IPS DF 6.9 (cell line): ENCODE measurements at places on chromosomes 16 and 17.

- DNase-seq, result no peak
Measured at GRCh38 chr17:32445497-32445896, 1.2 kb downstream of the PSMD11 start.

DNA sequence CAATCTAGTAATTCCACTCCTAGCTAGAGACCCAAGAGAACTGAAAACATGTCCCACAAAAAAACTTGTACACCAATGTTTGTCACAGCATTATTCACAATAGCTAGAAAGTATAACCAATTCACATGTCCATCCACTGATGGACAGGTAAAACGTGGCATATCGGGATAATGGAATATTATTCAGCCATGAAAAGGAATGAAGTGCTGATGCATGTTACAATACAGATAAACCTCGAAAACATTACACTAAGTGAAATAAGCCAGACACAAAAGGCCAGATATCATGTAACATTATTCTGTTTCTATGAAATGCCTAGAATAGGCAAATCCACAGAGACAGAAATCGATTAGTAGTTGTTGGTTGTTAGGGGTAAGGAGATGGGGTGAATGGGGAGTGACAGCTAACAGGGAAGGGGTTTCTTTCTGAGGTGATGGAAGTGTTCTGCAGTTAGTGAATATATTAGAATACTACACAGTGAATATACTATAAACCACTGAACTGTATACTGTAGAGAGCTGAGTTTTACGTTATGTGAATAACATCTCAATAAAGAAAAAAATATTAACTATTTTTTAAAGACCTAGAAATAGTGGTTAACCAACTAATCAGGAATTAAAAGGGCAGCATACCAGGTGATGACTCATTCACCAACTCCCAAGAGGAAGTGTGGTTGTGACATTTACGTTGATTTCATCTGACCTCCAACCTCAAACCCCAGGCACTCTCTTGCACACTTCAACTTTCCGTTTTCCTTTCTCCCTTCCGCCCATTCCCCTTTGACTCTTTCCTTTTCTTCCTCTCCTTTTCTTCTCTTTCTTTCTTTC is 48.6 kb downstream of the GAS7 start:
- no peak for DNase-seq

DNA sequence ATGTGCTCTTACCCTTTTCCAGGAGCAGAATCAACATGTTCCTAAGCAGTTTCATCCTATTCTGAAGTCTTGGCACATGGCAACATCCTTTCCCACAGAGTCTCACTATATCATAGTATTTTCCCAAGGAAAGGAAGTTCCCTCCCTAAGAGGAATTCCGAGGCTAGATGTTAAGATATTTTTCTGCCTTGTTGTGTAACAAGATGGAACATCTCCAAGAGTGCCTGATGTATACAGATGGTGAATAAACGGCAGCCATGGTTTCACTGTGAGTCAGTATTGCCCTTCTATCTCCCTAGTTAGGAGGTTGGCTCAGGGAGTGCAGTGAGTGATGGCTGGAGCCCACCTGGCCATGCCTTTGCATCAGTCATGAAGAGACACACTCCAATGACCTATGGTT is 48.2 kb downstream of the SPACA3 start:
- DNase-seq, result no peak

DNA sequence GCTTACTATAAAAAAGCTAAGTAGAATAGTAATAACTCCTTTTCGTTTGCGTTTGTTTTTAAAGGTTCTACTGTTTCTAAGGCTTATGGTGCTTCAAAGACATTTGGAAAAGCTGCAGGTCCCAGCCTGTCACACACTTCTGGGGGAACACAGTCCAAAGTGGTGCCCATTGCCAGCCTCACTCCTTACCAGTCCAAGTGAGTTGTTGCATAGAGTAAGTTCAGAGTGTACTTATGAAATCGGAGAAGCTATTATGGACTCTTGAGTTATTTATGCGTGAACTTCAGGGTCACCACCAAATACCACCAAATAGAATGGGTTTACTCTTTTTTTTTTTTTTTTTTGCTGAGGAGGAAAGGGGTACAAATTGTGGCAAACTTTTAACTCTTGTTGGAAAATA is 45.8 kb downstream of the RPA1 start:
- no peak for DNase-seq

GRCh38 chr16:54466233-54466632 is 179.6 kb upstream of the IRX3 start:
- DNase-seq, result no peak

DNA sequence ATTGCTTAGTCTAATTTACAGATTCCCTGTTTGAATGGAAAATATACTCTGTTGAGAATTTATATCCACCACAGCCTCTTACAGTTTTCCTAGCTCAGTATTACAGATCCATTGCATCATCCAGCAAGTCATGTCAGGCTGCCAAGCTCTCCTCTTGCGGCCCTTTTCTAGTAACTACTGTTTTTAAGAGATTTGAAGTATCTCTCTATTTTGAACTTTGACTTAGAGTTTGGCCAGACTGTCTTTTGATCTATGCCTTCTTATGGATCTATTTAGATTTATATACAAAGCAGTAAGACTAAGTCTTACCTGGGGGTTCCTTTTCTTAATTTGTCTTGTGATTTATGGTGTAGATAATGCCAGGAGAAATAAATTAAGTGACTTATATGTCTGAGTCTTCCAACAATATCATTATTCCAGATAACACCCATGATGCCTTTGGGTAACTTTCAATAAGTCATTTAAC is 53.1 kb upstream of the ABCC11 start:
- no peak for DNase-seq

- DNase-seq, result no peak
Measured at GRCh38 chr16:81908466-81909262, 102.6 kb downstream of the SDR42E1 start.

DNA sequence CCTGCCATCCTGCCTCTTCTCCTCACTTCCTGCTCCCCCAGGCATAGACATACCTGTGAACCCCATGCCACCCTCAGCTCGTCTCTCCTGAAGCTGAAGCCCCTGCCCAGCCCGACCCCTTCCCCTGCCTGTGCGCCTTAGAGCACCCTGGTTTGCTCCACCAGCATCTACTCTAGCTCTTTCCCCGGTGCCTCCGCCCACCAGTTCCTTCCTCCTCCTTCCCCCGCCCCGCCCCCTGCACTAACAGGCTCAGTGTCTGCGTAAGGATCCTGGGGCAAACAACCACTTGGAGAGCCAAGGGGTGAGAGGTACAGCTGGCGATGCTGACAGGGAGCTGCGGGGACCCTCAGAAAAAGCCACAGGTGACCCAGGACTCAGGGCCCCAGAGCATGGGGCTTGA is 1.9 kb downstream of the GPR142 start:
- DNase-seq, result no peak

DNA sequence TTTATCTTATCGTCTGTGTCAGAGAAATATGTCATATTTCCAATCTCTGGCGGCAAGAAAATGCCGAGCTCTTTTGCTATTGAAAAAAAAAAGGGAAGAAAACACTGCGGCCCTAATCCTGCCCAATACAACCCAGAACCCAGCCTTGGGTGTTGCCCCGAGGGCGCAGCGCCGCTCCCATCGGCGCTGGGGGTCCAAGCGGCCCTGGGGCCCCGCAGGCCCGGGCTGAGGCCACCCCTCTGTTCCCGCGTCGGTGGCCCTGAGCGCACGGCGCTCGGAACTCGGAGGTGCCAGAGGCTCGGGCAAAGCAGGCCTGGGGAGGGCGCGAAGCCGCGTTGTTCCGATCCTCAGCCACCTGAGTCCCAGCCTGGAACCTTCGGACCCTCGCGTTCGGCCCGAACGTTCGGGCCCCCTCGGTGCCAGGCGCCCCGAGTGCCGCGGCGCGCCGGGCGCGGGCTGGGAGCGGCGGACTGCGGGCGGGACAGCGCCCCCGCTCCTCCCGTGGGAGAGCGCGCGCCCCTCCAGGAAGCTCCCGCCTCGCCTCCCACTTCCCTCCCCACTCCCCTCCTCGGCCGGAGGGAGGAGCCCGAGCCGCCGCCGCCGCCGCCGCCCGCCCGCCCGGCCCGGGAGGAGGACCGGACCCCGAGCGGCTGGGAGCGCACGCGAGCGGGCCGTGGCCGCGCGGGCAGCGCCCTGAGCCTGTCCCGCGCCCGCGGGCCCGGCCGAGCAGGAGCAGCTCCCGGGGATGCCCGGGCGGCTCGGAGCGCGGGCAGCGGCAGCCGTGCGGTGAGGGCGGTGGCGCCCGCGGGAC is at the start of gene CPNE2:
Gene CPNE2 (plus strand): TSS at position 609 of the 811 bp plus-strand sequence. CDS start 18,160 bp downstream, outside the sequence.
- DNase-seq, result no peak

DNA sequence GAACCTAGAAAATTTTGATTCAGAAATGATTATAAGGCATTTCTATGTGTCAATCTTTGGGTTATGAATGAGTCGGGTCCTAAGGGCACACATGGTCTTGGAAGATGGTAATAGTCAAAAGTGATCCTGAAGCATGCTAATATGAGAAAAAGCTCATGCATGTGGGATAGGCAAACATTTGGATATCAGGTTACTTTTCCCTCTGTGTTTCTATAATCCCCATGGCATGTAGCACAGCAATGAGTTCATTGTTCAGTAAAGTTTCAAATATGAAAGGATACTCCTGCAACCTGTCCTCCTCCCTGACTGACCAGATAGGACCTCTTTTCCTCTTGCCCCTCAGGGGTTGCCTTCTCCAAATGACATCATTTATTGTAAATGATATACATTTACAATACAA is 249.9 kb upstream of the MON1B start:
- DNase-seq, result no peak

DNA sequence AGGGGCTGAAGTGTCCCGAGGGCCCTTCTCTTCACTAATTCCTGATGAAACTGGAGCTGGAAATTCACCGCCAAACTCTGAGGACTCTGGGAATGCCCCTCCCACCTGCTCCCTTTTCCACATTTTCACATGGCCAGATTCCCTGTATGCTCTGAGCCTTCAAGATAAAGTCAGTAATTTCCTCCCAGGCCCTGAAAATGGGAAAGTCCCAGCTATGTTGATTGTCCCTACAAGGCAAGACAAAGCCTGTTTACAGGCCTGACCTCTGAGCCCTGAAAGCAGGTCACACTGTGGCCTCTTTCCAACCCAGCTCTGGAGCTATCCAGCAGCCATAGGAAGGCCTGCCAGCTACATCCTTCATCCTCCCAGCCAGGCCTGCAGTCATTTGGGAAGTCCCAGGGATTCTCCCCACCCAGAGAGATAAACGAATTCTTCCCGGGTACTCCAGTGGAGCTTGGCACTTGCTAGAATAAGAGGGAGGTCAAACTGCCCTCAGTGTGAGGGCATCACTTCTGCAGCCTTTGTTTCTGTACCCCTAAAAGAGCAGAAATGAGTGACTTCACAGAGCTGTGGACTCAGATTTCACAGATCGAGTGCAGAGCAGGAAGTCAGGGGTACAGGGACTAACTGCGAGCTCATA is 19.6 kb upstream of the CCL2 start:
- DNase-seq, result no peak

GRCh38 chr17:82645516-82645915 is 2.7 kb downstream of the WDR45B start:
- no peak for DNase-seq

GRCh38 chr17:43445009-43445589 is 38.7 kb upstream of the DHX8 start:
- DNase-seq, result no peak

- no peak for DNase-seq
Measured at GRCh38 chr16:67459066-67459860, 21.7 kb downstream of the ATP6V0D1 start.

GRCh38 chr17:50270435-50271362 is 3.6 kb upstream of the TMEM92 start:
- DNase-seq, result no peak

- DNase-seq, result no peak
Measured at GRCh38 chr17:64001091-64001579, 3.0 kb downstream of the PRR29 start.

- DNase-seq, result no peak
Measured at GRCh38 chr17:64423881-64424280, 25.0 kb upstream of the MILR1 start.

- DNase-seq, result no peak
Measured at GRCh38 chr16:65278874-65279273, 157.0 kb upstream of the CDH11 start.

DNA sequence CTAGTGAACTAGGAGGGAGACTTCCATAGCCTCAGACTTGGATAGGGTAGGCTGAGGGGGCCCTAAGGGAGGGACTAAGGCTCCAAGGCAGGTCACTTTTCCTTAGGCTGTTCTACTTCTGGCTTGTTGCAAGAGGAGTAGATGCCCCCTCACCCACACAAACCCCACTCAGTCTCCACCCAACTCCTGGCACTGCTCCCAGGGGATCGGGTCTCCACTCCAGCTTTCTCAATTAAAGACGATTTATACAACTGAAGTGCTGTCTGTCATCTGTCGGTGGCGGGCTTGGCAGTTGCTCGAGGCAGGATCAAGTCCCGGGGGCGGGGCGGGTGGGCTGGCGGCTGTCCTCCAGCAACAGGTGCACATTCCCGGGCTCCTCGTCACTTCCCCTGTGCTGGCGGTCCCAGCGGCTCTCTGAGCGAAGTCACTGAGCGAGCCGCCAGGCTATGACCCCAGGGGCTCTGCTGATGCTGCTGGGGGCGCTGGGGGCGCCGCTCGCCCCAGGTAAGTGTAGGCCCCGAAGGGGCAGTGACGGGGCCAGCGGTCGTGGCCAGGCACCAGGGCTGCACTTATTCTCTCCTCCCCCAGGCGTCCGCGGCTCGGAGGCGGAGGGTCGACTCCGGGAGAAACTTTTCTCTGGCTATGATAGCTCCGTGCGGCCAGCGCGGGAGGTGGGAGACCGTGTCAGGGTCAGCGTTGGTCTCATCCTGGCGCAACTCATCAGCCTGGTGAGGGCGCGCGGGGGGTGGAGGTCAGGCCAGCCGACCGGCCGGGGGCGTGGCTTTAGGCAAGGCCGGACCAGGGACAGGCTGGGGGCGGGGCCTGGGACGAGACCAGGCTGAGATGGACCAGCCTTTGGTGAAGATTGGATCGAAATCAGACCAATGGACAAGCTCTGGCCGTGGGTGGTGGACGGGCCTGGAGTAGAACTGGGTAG is at the start of gene CHRNB1:
Gene CHRNB1 (plus strand): TSS at position 380 of the 937 bp plus-strand sequence. CDS start 67 bp downstream, at position 447.
- no peak for DNase-seq

DNA sequence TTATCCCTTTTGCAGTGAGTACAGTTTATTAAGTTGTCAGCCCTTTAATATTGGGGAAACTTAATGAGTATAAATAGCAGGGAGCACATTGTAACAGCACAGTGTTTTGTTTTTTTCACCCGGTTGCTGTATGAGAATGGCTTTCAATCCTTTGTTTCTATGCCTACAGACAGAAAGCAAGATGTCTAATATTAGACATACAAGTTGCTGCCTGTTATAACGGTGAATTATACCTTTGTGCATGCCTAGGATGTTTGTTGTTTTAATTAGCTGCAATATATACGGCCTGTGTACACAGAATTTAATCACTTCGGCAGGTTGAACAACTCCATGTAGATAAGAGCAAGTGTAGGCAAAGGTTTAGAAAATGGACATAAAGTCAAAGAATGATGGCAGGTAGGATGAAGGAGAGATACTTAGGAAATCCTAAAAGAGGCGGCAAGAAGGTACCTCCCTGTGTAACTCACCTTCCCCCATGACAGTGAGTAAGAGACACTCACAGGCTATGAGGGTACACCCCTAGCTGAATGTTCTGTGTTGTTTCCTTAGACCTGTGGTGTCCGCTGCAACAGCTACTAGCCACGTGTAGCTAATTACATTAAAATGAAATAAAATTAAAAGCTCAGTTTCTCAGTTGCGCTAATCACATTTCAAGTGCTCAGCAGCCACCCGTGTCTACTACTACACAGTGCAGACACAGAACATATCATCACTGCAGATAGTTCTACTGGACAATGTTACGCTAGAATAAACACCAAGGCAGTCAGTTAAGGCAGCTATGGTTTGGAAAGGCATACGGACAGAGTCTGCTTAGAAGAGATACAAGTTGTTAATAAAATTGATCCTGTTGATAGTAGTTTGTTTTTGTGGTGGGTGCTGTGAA is 10.9 kb downstream of the SLC7A6OS start:
- no peak for DNase-seq

- DNase-seq, result no peak
Measured at GRCh38 chr17:45411348-45412105, 21.1 kb downstream of the ARHGAP27 start.

GRCh38 chr17:65389949-65390348 is 171.5 kb downstream of the AXIN2 start:
- DNase-seq, result no peak
